Endothelial cell of coronary artery (primary cell): ENCODE measurements at places on chromosomes 16 and 17. TPM values are rescaled to one million over a fixed set of nuclear protein-coding genes. Genes with fewer than 3 reads are reported as not detected.

The CCL8 gene
- total RNA-seq: not detected in 2 replicates

The CX3CL1 gene
- total RNA-seq: 2.2 and 5.8 TPM in 2 replicates

The CMTM3 gene
- total RNA-seq: 14.1 and 22.8 TPM in 2 replicates

The KCNG4 gene
- not detected in 2 replicates for total RNA-seq

The NUP88 gene
- total RNA-seq: 85.7 and 116 TPM in 2 replicates

The C16orf96 gene
- total RNA-seq: not detected in 2 replicates

The DPEP3 gene
- not detected in 2 replicates for total RNA-seq

The PDIA2 gene
- 0.09 and 0.28 TPM in 2 replicates for total RNA-seq

The LDHD gene
- 0.54 and 1.4 TPM in 2 replicates for total RNA-seq

The OR2C1 gene
- not detected in 2 replicates for total RNA-seq

The XAF1 gene
- 16.7 and 24.9 TPM in 2 replicates for total RNA-seq

The ORAI3 gene
- total RNA-seq: 12.0 and 13.3 TPM in 2 replicates

The CIITA gene
- 0.09 TPM in 2 replicates for total RNA-seq

The TEX14 gene
- total RNA-seq: under 0.01 and 0.19 TPM in 2 replicates

The MAP2K6 gene
- total RNA-seq: 2.5 and 4.0 TPM in 2 replicates

The APOH gene
- total RNA-seq: not detected in 2 replicates

The SDR42E1 gene
- total RNA-seq: 0.36 and 0.66 TPM in 2 replicates

The FBXL19 gene
- total RNA-seq: 21.0 and 21.5 TPM in 2 replicates
